Stimulated activated CD8-positive, alpha-beta memory T cell treated with anti-CD3 and anti-CD28 coated beads, Interleukin-2, amount 100 ng/mL, for 1 hour (primary cell): ENCODE measurements at places on chromosomes 7 and 10.

DNA sequence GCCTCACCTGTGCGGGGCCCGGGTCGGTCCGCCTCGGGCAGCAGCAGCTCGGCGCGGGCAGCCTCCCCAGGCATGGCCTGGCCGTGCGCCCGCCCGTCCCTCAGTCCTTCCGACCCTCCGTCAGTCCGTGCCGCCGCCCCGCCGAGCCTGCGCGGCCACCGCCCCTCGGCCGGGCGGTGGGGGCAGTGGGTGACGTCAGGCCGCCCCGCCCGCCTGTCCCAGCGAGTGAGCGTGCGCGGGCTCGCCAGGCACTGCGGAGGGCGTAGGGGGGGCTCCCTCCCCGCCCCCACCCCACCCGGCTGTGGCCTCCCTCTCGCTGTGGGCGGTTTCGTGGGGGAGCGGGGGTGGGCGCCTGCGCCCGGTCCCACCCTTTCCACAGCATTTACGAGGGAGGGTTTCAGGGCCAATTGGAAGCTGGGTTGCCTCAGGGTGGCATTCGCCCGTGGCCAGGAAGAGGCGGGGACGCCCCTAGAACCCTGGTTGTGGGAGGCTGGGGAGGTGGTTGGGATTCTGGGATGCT lies at the start of gene NACAD:
TSS of gene NACAD (minus strand) at position 149 of the 520 bp plus-strand sequence. CDS start at position 74, 75 bp downstream.
- no peak for DNase-seq

DNA sequence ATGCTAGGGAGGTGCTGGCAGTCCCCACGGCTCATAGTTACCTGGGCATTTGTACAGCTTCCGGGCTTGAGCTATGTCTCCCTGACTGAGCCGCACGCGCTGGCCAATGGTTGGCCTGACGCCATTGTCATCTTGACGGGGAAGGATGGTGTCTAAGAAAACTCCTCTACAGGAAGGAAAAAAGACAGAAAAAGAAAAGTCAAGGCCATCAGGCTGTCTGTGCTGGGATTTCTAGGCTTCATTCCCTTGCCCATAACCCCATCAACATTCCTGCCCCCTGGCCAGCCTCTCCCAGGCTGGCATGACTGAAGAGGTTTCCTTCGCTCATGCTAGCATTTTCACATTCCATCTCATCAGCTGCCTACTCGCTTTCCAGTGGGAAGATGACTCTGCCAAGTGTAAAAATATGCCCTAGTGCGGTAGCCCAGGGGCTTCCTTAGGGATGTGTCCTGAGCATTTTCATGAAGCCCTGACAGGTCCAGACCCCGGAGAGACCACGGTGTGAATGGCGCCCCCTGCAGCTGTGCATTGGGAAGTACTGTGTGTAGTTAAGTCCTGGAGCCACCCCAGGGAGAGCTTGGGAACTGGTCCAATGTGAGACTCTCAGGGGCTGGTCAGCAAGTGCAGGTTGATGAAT lies 54.5 kb upstream of the OPALIN start:
- DNase-seq = no peak

- DNase-seq = no peak
These were observed 373.5 kb downstream of the KCNMA1 start for GRCh38 chr10:77264107-77264506.

GRCh38 chr7:158093156-158093796 lies 494.3 kb downstream of the PTPRN2 start:
- no peak for DNase-seq

DNA sequence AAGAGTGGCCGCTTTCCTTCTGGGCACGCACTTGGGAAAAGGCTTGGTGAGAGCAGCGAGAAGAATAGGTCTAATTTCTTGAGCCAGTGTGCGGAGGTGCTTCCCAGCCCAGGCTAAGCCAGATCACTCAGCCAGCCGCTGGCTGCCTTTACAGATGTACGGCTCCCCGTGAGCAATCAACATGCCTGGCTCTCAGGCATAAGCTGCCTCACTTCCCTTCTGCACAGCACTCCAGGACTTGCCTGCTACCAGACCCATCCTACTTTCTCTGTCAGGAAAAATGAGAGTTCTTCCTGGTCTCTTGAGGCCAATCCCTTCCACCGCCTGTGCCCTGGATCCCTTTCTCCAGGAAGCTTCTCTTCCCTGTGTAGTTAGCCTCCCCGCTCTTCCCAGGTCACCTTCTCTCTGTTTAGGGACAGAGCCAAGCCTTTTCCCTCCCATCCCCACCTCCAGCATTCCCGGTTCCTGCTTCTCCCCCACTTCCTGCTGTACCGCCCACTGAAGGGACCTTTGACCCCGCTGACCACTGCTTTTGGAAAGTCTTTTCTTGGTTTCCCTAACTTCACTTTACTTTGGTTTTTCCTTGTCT lies 1.1 kb upstream of the ACTR3C start:
- DNase-seq = no peak

GRCh38 chr10:2888403-2889004 lies 178.8 kb upstream of the PFKP start:
- no peak for DNase-seq

DNA sequence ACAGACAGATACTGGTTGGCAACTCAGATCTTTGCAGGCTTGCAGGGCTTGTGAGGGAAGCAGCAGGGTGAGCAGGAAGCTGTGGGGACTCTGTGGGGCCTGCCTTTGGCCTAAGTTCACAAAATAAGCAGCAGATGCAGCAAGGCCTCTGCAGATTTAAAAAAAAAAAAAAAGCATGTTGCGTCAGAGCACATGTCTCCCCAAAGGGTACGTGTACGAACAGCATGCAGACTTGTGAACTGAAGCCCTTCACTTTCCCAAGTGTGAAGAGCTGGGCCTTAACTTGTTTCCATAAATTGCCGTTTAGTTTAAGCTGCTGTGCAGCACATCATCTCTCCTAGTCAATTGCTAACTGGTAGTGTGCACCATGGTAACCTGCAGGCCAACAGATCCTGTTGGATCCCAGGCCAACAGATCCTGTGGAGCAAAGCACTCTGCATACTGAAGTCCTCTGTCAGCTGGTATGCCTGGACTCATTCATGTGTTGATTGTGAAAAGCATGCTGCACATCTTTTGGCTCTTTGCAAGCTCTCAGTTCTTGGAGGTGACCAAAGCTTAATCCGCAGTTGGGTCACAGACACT lies 10.8 kb upstream of the XPNPEP1 start:
- DNase-seq = no peak

- no peak for DNase-seq
These were observed 287.8 kb downstream of the WDR11 start for GRCh38 chr10:121138918-121139317.

DNA sequence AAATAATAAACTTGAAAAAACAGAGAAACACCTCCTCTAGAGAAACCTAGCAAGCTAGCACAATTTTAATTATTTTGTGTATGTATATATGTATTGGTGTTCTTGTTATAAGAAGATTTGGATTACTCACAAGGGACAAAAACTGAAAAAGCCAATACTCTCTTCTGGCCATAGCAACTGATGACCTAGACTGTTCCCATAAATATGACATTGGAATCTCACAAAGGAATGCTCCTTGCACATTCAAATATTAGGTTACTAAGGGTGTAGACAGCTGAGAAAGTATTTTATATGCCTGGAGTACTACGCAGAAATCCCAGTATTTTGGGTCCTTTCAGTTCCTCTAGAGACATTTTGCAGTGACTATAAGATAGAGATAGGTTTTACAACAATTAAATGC lies 279.4 kb downstream of the FZD1 start:
- DNase-seq = no peak

GRCh38 chr10:62692085-62692484 lies 112.4 kb upstream of the ADO start:
- no peak for DNase-seq

DNA sequence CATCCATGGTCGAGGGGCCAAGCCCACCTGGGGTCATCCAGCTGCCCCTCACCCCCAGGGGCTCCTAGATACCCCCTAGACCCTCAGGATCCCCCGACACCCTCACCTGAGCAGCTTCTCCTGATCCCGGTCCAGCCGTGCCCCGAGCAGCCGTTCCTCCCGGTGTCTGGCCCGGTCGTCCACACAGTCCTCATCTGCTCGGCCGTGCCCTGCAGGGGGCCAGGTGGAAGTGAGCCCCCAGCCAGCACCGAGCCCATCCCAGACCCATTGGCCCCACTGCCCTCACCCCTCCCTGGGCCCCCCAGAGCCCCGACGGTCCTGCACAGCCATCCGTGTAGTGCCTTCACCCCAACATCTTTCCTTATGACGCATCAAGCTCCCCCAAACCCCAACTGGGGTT lies 45.8 kb downstream of the TNRC18 start:
- DNase-seq = no peak

DNA sequence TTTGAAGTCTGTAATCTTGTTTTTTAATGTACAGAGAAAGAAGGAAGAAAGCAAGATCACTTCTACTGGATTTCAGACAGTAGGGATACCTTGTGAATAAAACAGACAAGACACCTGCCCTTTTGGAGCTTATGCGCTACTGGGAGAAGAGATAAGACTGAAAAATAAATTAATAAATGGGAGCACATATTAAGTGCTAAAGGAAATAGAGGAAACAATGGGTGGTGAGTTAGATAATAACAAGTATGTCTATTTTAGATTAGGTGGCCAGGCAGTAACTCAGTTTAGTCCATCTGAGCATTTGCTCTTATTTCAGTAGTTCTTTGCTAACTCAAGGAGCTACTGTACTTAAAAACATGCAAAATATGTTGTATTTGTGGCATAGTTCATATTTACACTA lies 15.9 kb downstream of the MIOS start:
- no peak for DNase-seq

GRCh38 chr7:76122516-76123239 lies 74.8 kb downstream of the MDH2 start:
- DNase-seq = no peak

GRCh38 chr10:132134241-132135052 lies 52.3 kb upstream of the DPYSL4 start:
- DNase-seq = no peak

DNA sequence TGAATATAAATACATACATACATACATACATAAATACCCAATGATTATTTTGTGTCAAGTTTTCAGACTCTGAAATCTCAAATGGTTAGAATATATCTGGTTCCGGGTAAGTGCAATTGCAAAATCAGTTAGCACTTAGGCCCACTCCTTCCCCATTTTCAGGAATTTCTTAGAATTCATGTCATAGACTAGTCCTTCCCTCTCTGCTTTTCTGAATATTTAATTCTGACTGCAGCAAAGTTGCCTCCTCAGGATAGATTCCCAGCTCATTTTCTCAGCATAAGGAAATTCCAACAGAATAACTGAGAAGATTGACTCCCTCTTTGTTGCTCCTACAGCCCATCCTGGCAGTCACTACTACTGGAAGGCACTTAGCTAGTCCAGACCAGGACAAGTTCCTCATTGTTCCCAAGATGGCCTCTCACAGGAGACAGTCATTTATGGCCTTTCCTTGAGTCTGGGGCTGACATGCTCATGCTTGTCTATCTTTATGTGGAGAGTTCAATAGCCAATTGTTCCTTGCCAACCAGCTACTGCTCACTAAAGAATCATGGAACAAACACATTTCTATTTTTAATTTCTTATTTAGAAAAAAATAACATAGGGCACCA lies 142.9 kb upstream of the ITGB1 start:
- no peak for DNase-seq

DNA sequence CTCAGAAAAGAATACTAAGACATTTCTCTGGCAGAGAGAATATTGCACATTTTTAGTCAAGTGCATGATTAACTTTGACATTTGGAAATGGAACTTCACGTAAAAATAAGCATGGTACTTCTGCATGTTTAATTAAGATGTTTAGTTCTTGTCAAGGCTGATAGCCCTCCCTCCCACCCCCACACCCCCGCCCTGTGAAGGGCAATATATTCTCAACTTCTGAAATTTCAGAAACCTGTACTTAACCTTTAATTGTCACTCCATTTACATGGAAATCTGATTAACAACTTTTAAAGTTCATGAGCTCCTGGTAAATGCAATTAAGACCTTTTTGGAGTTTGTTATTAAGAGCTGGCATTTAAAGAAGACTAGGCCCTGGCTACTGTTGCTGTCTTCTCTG lies 205.8 kb downstream of the EXOC4 start:
- DNase-seq = no peak

DNA sequence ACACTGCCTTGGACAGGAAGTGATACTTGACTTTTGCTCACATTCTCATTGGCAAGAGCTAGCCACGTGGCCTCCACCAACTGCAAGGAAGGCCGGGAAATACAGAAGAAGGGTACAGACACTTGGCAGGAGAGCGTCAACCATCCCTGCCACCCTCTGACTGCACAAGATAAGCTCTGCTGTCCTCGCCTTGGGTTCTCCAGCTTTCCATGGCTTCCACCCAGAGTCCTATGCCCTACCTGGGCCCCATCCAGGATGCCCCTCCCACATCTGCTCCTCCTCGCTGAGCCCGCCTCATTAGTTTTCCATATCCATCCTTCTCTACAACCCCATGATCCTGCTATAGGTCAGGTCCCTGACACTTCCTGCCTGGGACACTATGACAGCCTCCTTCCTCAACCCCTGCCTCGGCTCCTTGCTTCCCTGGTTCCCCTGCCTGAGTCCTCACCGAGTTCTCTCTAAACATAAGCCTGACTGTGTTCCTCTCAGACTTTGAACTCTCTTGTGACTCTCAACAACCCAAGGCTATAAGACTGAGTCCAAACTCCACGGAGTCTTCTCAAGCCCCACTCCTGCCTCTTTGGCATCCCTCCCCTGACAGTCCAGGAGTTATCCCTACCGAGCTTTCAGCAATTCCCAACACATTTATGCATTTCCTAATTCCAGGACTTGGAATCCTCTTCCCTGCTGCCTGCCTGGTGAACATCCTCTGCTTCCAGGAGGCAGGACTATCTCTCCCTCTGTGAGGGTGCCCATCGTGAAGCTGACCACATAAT lies 23.2 kb upstream of the GDF10 start:
- DNase-seq = no peak

DNA sequence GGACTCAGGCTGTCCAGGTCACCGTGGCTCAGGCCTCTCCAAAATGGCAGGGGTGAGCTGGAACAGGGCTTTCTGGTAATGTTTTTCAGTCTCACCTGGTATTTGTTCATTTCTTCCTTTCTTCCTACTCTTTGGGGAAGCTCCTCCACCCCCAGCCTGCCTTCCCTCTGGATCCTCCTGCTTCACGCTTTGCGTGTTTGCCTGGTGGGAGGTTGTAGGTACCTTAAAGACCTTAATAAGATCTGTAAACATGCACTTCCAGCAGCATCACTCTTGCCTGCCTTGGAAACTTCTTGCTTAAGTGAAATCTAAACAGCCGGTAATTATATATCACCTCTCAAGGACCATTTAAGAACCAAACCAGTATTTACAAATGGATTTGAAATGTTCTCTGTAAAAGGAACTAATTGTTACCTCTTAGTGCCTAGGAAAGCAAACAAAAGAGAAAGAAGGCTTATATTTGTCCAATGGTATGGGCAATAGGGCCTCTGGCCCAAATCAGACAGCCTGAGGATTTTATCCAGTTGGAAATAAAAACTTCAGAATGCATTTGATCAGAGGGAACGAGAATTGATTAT lies 339.9 kb downstream of the CCSER2 start:
- no peak for DNase-seq
